Vagina (tissue), 2 donors: ENCODE measurements at places on chromosomes 4 and X.

GRCh38 chrX:45710081-45710801 lies 509.6 kb upstream of the DIPK2B start:
- no peak for DNase-seq

DNA sequence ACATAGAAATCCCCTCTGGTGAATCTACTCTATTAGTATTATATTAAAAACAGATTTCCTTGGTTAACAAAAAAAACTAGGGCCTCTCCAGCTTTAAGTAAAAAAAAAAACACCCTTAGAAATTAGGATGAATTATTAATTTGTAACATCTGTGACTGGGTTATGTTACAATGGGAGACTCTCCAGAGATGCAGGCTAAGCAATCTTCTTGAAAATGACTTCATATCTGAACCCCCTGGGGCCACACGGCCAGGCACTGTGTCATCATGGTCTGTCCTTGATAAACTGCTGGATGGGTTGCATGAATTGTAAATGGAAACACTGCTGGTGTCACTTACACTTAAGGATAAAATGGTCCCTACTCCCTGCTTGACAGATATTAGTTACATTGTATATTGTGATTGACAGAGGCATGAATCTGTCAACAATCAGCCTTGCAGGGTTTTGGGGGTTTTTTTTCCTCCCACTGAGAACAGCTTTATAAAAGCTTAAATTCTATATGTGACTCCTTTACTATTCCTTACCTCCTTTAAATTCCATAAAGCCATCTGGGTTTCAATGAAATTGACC lies 49.1 kb downstream of the PRKG2 start:
- DNase-seq, result no peak

- no peak for DNase-seq
Observed at GRCh38 chr4:72953571-72953970, 115.9 kb downstream of the COX18 start.

GRCh38 chrX:3216581-3217180 lies 129.8 kb downstream of the MXRA5 start:
- no peak for DNase-seq

GRCh38 chr4:73770917-73771316 lies 30.5 kb downstream of the CXCL8 start:
- no peak for DNase-seq

DNA sequence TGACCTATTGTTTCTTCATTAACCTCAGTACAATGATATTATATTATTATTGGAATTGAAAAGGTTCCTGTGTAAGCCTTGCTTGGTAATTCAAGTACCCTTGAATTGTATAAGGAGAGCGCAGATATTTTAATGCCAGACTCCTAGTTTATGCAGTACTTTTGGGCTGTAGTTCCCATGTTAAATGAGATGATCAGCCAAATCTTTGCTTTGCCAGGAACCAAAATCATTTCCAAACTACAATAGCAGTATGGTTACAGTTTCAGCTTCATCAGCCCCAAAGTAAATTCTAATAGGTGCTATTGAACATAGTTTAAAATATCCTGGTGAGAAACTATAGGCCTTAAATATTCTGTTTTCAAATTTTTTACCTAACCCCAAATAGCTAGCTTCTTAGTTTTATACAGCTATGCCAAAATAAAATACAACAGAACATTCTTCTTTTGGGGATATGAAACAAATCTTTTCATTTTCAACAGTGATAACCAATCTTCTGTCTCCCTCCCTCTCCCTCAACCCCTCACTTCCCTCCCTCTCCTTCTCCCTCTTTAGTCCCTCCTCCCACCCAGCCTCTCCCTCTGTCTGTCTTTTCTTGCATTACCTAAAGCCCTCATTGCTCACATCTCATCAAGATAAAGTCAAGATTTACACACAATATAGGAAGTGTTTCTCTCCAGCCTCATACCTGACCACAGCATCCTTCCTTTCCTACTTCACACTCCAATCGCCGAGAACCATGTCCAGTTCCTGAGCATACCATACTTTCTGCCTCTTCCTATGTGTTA lies 190.1 kb downstream of the SHROOM3 start:
- no peak for DNase-seq

- no peak for DNase-seq
Observed at GRCh38 chrX:9566150-9566621, 101.3 kb downstream of the TBL1X start.

DNA sequence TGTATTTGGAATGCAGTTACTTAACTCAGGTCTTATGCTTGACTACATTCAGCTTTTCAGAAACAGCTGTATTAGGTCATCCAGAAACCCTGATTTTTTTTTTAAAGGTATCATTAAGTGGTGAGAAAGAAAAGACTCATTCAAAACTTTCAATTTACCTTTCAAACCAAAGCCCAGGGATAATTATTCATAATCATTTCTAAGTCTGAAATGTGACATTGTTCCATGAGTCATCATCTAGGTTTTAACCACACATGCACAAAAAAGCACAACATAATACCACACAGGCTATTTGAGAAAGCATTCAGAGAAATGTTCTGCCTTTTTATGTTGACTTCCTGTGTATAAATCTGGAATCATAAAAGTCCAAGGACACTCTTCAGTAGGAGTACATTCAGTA lies 288.2 kb downstream of the IL1RAPL2 start:
- no peak for DNase-seq

- DNase-seq, result no peak
Observed at GRCh38 chr4:169663831-169664230, 43.5 kb downstream of the CLCN3 start.

DNA sequence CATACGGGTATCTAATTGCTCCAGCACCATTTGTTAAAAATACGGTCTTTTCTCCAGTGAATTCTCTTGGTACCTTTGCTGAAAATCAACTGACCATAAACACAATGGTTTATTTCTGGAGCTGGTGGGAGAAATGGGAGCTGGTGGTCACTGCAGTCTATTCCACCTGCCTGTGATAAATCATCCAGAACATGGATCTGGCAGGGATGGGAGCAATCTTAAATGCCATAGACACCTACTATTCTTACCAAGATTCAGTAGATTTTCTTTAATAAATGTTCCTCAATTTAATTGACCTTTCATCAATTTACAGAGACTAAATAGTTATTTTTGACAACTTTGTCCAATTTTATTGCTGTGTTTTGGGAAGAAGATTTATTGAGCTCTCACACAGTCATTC lies 68.1 kb downstream of the SLC9A7 start:
- DNase-seq, result no peak

- DNase-seq, result no peak
Observed at GRCh38 chrX:154779261-154779660, 16.6 kb downstream of the DKC1 start.

GRCh38 chrX:27924261-27924660 lies 57.0 kb downstream of the DCAF8L1 start:
- no peak for DNase-seq

GRCh38 chr4:176187624-176188023 lies 7.8 kb downstream of the SPATA4 start:
- no peak for DNase-seq

DNA sequence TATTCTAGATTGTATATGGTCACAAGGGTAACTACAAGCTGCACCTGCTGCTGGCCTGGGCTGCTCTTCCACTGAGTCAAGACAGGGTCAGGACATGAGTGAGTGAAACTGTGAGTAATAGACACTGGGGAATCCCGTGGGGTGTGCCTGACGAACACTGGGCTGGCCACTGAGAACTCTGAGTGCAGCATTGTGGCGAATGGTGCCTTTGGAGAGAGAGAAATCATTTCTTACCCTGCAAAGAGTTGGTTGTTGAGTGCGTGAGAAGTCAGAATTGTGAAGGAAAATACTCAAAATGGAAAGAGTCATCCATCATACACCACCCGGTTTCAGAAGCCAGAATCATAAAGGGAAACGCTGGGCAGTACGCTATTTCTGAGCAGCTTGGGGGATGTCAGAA lies 43.1 kb upstream of the LSM6 start:
- no peak for DNase-seq

DNA sequence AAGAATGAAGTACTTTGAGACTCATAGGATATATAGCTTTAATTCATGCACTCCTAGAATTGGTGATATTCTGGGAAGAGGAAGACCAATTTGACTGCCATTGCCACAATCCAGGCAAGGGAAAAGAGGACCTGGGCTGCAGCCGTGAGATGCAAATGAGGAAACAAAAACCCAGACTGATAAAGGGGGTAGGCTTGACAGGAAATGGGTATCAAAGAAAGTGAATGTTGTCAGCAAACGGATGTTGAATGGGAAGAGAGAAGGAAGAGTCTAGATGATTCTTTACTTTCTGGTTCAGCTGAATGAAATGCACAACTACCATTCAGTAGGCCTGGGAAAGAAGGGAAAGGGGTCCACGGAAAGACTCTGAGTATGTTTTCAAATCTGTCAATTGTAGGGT lies 17.1 kb upstream of the ARHGEF6 start:
- no peak for DNase-seq

DNA sequence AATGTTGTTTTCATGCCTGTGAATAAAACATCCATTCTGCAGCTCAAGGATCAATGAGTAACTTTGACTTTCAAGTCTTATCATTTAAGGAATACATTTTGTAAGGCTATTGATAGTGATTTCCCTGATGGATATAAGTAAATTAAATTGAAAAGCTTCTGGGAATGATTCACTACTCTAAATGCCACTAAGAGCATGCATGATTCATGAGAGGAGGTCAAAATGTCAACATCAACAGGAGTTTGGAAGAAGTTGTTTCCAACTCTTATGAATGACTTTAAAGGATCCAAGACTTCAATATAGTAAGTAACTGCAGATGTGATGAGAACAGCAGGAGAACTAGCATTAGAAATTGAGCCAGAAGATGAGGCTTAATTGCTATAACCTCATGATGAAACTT lies 1487.3 kb downstream of the PCDH7 start:
- no peak for DNase-seq

GRCh38 chr4:8649631-8650361 lies 57.2 kb downstream of the CPZ start:
- no peak for DNase-seq

- no peak for DNase-seq
Observed at GRCh38 chr4:188949596-188949995, 810.4 kb downstream of the TRIML1 start.

DNA sequence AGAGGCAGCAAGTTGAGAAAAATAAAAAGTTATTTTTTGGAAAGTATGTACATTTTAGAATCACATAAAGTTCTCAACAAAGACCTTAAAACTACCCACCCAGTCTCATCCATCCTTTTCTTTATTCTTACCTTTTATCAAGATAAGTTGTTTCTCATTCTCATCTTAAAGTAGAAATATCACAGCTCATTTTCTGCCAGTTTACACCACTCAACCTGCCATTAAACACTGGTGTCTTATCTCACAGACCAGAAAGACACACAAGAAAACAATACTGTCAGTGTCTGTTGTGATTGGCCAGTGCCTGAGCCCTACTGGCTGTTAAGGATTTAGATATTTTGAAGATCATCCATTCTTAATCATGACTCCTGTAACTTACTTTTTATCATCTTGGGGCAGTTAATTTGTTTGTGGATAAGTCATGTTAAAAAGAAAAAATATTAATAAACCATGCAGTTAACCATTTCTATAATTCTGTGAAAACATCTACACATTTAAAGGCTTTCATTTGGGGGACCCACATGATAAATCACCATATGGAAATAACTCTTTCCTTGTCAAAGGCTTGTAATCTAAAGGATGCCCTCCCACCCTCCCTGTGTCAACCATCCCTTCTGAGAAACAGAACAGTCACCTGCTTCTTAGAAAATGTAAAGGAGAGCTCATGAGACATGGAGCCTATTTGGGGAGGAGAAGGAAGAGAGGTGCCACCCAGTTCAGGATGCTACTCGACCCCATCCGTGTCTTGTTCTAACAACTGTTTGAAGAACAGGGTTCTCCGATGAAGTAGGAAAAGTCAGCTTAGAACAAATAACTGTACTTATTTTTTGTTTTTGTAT lies 897.2 kb upstream of the INTU start:
- DNase-seq, result no peak

DNA sequence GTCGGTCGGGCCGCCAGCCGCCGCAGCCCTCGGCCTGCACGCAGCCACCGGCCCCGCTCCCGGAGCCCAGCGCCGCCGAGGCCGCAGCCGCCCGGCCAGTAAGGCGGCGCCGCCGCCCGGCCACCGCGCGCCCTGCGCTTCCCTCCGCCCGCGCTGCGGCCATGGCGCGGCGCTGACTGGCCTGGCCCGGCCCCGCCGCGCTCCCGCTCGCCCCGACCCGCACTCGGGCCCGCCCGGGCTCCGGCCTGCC lies 213 bp downstream of the NFKB1 start:
- no peak for DNase-seq

DNA sequence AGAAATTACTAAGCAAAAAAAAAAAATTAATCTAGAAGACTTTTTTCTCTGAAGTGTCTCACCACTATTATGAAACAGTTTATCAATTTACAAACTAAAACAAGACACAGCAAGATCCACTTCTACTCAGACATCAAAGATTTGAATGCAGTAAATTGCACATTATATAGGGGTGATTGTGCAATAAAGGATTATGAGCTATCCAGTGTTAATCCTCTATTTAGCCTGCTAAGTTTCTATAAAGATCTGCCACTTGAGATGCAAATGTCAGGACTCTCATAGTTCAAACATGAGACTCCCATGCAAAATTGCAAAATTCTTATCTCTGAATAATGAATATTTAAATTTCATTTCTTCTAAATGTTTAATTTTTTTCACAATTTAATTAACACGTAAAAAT lies 2.2 kb downstream of the TECRL start:
- DNase-seq, result no peak

DNA sequence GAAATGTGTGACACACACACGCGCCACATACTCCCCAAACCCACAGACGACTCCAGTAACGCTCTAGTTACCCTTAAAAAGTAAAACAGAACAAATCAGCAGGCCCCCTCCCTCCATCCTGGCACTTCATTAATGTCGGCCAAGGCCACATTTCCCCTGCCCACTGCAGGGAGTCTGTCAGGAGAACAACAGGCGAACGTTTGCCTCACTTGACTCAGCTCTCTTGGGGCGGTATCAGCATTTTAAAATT lies 671 bp upstream of the FHIP1A start:
- DNase-seq, result no peak

DNA sequence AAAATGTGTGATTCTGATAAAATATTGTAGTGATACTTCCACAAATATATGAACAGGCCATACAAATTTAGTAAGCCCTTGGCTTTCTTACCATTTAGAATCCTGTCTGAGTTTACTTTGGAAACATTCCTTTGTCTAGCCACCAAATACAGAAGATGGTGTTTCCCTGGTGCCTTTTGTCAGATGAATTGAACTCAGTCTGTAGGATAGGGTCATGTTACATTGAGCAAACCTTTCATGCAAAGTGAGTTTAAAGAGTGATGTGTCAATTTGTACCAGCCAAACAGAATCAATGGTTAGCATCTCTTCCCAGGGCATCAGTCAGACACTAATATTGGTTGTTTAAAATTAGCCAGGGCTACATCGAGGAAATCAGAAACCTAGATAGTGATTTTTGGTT lies 1443.4 kb downstream of the ARAP2 start:
- DNase-seq, result no peak

DNA sequence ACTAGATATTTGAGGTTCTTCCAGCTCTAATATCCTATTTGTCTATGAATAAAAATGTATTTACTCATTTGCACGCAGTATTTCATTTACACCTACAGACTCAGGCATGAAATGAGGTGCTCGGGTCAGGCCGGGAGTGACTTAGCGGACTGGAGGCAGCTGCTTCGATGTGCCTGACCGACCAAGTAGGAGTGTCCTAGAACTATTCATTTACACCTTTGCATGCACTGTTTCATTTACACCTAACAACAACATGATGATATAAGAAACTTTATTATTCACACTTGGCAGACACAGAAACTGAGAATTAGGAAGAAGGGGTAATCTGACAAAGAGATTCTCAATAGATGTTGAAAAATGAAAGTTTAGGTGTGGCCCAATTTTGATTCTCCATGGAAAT lies 28.7 kb upstream of the FAT1 start:
- DNase-seq, result no peak
